ENCODE measurements at places on chromosomes 6 and 20.

DNA sequence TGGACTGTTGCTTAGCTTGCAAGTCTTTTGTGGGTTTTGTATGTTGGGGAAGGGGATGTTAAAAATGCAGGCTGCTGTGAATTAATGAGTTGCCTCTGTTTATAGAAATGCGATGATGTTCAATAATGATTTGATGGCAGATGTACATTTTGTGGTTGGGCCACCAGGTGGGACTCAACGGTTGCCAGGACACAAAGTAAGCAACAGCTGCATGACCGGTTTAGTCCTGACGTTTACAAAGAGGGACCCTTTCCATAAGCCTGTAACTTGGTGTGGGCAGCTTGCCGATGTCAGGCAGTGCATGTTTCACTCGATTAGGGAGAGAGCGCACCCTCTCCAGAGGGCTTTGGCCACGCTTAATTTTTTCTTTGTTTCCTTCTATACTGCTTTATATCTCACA, 1.3 kb downstream of the BTBD3 start:
- no peak for DNase-seq

GRCh38 chr20:1299522-1299921, 29.4 kb downstream of the SDCBP2 start:
- no peak for DNase-seq

GRCh38 chr6:128350416-128351254, 169.8 kb downstream of the PTPRK start:
- DNase-seq, result no peak

DNA sequence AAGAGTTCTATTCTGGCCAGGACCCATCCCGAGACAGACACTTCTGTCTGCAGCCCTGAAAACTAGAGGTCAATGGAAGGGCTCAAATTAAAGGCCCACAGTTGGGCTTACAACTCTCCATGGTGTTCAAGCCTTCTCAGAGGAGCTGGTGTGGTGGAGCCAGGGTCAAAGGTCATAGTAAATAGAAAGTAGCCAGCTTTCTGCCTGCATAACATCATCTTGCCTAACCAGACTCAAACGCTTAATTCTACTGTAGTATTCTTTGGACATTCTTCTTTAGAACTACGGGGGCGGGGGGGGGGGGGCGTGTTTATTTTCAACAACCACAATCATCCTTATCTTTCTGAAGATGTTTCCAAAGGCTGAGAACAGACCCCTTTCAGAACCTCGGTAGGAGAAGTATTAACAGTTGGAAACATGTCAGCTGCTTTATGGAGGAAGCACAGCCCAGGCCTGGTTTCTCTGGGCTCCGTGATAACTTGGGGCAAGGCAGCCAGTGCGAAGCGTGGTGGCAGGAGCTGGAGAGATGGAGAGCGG, 1.5 kb upstream of the RREB1 start:
- no peak for DNase-seq

DNA sequence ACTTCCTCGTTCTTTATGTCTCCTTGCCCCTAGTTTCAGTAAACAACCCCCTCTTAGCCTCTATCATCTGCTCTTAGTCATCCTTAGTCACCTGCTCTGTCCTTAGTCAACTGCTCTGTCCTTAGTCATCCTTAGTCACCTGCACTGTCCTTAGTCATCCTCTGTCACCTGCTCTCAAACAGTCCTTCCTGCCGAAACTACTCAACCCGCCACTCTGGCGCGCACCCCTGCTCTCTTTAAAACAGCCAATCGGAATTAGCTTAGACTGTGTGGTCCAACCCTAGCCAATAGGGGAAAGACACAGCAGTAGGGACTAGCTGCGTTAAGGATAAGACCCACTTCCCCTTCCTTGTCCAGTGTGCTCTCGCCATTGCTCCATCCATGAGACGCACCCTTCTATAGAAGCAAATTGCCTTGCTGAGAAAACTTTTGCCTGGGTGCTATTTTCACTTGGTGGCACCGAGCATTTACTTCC, 73.9 kb downstream of the BACH2 start:
- DNase-seq, result no peak

DNA sequence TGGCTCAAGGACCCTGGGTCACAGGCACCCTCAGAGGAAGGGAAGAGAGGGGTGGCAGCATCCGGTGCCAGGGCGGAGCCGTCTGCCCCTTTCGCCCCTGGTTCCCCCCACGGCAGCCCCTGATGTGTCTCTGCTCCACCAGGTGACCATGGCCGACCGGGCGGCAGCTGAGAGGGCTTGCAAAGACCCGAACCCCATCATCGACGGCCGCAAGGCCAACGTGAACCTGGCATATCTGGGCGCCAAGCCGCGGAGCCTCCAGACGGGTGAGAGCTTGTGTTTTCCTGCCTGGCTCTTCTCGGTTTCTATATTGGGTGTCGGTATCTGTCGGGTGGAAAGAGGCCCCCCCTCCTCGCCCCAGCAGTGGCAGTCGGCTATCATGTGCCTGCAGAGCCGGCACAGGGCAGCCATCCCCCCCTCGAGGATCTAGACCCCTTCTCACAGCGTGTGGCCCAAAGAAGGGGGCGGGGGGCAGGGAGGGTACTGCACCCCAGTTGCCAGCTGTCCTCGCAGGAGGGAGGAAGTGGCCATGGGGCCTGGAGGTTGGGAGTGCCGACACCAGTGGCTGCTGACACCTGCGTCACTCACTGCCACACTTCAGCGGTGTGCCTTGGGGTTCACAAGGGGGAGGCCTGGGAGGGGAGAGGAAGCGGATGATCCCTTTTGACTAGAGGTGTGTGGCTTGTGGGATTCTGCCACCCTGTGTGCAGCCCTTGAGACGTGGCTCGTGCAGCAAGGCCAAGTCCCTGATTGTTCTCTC, 1.5 kb downstream of the RBM38 start:
- peak; percentile 62 for DNase-seq

- DNase-seq, result no peak
Measured at GRCh38 chr6:129419324-129419723, 290.7 kb downstream of the ARHGAP18 start.

DNA sequence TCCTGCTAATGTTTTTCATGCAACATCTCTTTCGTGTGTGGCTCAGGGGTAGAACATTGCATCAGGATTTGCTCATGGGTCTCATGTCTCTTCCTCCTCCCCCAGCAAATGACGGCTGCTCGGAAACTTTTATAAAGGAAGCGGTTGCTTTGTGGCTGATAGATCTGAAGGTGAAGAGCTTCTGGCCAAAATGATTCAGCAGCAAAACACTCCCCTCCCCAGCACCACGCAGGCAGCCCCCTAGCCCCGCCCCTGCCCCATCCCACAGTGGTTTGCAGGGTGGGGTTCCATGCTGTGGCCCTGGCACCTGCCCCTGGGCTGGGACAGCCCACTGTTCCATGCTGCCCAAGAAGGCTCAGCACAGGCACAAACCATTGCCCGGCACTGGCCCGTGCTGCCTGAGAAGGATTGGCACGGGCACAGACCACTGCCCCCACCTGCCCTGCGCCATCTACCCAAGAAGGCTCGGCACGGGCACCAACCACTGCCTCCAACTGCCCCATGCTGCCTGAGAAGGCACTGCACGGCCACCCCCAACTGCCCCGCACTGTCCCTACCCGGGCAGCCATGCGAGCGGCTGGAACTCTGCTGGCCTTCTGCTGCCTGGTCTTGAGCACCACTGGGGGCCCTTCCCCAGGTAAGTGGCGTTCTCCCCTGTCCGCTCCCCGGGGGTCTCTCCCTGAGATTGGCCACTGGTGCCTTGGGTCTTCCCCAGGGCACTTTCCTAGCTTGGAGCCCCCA, at the start of gene CST7:
Gene CST7 (plus strand): TSS at position 331 of the 741 bp plus-strand sequence. CDS start 237 bp downstream, at position 568.
- DNase-seq, result peak; percentile 75

DNA sequence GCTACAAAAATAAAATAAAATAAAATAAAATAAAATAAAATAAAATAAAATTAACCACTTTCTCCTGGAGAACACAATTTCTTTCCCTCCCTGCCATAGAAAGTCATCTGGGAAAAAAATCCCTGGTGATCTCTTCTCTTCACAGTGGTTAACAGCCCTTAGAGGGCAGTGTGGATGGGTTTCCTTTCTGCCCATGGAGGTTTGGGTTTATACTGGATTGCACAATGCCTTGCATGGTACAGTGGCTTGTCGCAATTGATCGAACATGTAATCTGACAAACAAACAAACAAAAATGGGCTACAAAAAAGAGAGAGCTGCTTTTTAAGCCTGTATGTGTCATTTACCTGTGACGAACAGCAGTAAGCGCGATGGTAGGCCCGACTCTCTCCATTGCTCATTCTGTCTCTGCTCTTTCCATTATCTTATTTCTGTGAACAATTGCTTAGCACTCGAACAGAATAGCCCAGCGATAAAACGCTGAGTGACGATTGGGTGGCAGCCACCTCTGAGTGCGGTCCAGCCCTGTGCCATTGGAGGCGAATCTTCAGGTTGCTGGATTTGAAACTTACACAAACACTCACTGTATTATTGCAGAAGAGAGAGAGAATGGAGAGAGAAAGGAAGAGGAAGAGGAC, 166.1 kb downstream of the CD83 start:
- no peak for DNase-seq

GRCh38 chr20:10709916-10710315, 36.1 kb upstream of the JAG1 start:
- no peak for DNase-seq

- no peak for DNase-seq
Measured at GRCh38 chr6:163170294-163170883, 244.1 kb upstream of the QKI start.

- DNase-seq, result no peak
Measured at GRCh38 chr6:145491126-145491525, 244.2 kb downstream of the EPM2A start.

GRCh38 chr6:154039231-154039842, at the start of gene OPRM1:
Gene OPRM1 (plus strand): TSS chr6:154039240. CDS start chr6:154039545, 305 bp downstream.
- DNase-seq, result no peak

DNA sequence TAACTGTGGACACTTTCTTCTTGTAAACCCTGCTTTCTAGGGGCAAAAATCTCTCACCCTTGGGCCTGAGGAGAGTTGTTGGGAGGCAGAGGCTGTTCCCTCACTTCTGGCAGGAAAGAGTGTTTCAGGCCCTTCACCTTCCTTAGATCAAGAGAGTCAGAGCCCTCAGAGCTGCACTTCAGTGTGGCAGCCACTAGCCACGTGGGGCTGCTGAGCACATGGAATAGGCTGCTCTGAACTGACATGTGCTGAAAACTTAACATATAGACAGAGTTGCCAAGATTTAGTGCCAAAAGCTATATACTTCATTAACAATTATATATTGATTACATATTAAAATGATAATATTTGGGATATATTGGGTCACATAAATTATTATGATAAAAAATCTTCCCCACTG, 4.4 kb upstream of the LMBRD1 start:
- DNase-seq, result no peak

DNA sequence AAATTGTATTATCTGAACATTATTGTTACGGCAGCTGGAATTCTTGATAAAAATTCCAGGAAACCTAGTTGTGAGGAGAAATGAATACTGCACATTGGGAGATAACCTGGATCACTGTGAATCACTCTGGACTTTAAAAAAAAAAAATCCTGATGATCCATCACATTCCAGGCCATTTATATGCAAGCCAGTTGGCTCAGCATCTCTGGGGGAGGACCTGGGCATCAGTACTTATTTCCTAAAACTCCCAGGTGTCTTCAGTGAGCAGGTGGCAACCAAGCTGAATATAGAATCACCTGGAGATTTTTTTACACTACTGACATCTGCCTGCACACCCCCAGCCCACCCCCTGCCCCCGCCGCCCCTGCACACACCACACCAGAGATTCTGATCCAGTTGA, 39.1 kb upstream of the SIRT5 start:
- no peak for DNase-seq

GRCh38 chr6:54614499-54615195, 231.9 kb upstream of the FAM83B start:
- no peak for DNase-seq

GRCh38 chr6:14117158-14118090, at the start of gene CD83:
Gene CD83 (plus strand): TSS chr6:14117772. CDS start chr6:14117812, 40 bp downstream.
- peak; percentile 75 for DNase-seq

GRCh38 chr20:8361006-8361652, 229.1 kb downstream of the PLCB1 start:
- DNase-seq, result no peak

DNA sequence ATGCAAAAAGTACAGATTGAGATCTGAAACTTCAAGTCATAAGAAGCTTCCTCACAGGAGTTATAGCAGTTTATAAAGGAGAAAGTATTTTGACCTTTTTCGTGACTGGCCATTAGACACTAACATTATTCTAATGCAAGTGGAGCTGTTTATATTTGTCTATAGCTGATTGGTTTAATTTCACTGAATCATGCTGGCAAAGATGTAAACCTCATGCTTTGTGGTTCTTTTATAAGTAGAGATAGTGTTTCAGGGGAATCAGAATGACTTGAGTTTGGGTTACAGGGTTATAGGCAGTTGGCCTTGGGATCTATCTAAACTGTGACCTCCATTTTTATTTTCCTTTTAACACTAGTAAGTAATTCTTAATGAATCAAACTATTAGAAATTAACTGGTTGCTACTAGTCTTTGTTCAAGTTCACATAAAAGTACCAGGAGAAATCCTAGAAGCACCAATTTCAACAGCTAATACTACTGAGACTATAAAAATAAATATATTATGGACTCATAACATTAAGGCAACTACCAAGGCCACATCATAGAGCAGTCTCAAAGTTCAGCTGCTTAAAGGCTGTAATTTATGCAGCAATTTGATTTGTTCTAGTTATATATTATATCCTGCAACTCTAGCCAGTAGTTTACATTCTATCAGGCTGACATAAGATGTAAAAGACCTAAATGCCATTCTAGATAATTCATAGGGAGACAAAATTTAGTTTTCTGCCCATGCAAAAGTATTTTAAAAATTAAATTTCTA, 94.0 kb downstream of the RNGTT start:
- DNase-seq, result no peak

DNA sequence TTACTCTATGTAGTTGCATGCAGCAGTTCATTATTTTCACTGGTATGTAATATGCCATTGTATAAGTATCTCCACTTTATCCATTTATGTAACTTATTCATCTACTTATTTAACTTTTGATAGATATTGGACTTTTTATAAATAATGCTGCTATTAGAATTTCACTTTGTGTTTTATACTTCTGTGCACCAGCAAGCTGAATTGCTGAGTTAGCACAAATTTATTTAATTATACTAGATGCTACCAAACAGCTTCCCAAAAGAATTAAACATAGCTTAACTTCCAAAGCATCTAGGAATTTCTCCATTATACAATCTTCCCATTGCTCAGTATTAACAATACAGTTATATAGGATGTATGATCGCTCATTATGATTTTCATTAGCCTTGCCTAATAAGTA, 308.0 kb upstream of the FKBP1C start:
- no peak for DNase-seq
